ENCODE measurements at places on chromosomes 12 and 14.

- DNase-seq = no peak
Observed at GRCh38 chr12:89073027-89073398, 279.3 kb downstream of the DUSP6 start.

DNA sequence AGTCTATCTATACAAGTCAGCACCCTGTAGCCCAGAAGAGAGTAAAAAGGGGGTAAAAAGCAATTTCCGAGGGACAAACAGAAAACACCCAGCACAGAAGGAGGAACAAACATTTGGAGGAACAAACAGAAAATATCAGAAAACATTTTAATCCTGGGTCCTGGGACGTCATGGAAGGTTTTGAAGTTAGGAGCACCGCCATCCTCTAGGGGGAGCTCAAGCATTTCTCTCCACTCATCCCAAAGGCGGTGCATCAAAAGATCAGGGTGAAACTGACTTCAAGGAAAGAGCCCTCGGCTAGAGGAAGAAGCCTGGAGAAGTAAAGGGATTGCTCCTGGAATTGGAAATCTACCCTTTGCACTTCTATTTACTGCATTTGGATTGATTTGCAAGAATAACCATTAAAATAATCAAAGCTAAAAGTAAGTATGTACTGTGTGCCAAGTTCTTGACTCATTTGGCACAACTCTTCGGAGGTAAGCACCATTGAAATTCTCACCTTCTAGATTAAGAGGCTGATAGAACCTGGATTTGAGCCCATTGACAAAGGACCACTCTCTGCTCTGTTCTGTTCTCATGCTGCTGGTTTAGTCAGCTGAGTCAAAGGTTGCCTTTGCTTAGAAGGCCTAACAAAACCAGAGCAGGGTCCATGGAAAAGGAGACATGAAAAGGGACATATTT lies 17.2 kb upstream of the POC1B start:
- DNase-seq = peak; percentile 47

DNA sequence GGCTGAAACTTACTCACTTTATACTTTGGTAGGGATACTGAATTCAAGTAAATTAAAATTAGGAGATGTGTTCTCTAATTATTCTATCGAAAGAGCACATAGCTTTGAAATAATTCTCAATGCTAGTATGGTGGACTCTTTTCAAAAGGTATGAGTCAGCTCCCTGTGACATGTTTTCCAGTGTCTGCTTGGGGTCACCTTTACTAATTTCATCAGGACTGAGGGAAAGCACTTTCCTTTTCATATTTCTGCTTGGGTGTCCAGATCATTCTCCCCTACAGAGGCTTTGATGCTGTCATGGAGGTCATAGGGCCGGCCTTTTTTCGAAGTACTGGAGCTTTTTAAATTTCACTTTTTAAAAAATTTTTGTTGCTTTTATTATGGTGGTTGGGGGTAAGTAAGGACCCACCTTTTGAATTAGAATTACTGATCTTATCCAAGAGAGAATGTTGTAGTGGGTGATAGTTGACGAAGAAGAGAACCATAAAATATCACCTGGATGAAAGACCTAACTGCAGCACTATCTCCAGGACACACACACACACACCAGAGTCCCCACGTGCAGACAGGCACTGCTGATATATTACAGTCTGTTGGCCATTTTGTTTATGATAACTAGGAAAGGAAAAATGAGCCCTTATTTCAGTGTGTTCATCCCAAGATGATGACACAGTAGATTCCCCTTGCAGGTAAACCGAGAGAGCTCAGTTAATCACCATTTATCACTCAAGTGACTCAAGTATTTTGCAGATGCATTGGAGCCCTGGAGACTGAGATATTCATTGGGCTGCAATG lies 558.6 kb downstream of the DIO2 start:
- DNase-seq = no peak

GRCh38 chr12:47939009-47939601 lies 24.3 kb upstream of the TMEM106C start:
- no peak for DNase-seq

GRCh38 chr12:22447223-22447622 lies 97.1 kb downstream of the C2CD5 start:
- no peak for DNase-seq

DNA sequence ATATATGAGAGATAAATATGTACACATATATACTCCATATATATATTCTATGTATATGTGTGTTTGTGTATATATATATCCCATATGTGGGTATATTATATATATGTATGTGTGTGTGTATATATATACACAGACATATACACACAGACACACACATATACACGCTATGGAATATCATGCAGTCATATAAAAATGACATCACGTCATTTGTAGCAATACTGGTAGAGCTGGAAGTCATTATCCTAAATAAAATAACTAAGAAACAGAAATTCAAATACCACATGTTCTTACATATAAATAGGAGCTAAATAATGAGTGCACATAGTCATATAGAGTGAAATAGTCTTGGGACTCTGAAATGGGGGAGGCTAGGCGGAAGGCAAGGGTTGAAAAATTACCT lies 1000.2 kb downstream of the LRFN5 start:
- no peak for DNase-seq

- no peak for DNase-seq
Observed at GRCh38 chr12:121454921-121455320, 55.0 kb downstream of the RNF34 start.

GRCh38 chr14:65356327-65356836 lies 56.1 kb upstream of the FUT8 start:
- no peak for DNase-seq

GRCh38 chr12:118315821-118316220 lies 56.9 kb downstream of the TAOK3 start:
- no peak for DNase-seq

GRCh38 chr12:110606253-110606611 lies 7.7 kb upstream of the TCTN1 start:
- no peak for DNase-seq

DNA sequence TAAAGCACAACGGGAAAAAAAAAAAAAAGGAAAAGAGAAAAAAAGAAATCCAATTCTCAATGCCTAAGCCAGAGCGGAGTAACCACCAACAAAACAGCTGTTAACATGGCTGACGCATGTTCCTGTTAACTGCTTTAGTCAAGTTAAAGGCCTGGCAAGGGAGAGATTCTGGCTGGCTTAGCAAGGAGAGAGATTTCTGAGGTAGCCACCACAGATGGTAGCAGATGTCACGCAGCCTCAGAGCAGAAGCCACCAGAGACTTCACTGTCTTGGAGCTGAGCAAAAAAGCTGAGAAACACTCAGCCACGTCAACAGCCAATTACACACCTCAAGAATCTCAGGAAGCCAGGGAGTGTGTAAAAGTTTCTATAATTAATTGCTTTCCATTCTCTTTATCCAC lies 87.1 kb downstream of the TMCC3 start:
- DNase-seq = no peak

DNA sequence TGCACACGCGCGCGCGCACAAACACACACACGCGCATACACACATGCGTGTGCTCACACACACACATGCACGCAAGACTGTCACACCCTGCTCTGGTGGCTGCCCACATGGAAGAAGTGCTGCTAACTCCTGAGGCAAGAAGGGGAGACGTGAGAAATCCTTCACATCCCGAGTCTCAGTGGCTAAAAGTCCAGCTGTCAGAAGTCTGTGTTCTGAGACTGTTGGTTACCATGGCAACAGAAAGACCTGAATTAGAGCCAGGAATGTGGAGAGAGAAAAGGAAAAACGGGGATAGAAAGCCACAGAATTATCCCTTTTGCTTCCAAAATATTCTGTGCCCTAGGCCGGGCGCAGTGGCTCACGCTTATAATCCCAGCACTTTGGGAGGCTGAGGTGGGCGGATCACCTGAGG lies 71.2 kb downstream of the PPFIBP1 start:
- no peak for DNase-seq

GRCh38 chr12:64745980-64746379 lies 13.2 kb downstream of the GNS start:
- DNase-seq = no peak

GRCh38 chr12:108699955-108700563 lies 31.3 kb downstream of the CORO1C start:
- DNase-seq = no peak

GRCh38 chr12:126537961-126538530 lies 1472.8 kb downstream of the AACS start:
- DNase-seq = no peak

DNA sequence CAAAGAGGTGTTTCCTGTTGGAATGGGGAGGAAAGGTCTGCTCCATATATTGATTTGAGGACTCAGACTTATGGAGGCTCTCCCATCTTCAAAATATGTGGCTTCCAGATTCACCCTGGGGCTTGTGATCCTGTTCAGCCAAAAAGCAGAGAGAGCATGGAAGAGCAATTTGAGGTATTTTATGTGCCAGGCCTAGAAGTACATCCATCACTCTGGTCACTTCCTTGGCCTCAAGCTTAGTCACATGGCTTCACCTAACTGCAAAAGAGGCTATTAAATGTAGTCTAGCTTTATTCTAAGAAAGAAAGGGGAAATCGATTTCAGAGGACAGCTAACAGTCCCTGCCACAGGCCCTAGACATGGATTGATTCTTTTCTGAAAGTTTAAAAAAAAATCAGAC lies 86.2 kb downstream of the C12orf50 start:
- DNase-seq = no peak

DNA sequence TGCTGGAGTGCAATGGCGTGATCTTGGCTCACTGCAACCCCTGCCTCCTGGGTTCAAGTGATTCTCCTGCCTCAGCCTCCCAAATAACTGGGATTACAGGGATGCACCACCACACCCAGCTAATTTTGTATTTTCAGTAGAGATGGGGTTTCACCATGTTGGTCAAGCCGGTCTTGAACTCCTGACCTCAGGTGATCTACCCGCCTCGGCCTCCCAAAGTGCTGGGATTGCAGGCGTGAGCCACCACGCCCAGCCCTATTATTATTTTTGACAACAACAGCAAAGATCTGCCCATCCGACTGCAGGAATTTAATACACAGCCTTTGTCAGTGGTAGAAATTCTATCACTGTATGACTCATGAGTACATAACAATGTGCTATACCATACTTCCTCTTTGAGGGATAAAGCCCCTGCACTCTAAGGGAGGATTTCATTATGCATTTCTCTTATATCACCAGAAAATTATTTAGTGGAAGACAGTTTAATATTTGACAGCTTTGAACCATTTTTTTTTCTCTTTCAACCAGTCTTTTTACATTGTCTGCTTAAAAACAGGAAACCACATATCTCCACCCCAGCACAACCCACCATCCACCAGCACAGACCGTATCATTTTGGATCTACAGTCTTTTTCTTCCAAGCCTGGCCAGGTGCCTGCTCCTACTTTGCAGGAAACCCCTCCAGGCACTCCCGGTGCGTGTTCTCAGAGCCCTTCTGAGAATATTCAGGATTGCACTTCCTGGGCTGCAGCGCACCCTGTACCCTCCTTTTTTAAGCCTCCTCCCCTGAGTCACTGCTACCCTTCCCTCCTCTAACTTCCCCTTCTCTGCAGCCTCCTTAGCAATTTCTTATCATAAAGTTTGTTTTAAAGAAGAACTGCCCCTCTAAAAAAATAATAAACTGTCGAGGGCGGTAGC lies 594 bp downstream of the ARHGDIB start:
- DNase-seq = peak; percentile 72

- no peak for DNase-seq
Observed at GRCh38 chr14:85556267-85556666, 26.3 kb downstream of the FLRT2 start.

- DNase-seq = no peak
Observed at GRCh38 chr14:90045616-90046015, 16.2 kb upstream of the KCNK13 start.

DNA sequence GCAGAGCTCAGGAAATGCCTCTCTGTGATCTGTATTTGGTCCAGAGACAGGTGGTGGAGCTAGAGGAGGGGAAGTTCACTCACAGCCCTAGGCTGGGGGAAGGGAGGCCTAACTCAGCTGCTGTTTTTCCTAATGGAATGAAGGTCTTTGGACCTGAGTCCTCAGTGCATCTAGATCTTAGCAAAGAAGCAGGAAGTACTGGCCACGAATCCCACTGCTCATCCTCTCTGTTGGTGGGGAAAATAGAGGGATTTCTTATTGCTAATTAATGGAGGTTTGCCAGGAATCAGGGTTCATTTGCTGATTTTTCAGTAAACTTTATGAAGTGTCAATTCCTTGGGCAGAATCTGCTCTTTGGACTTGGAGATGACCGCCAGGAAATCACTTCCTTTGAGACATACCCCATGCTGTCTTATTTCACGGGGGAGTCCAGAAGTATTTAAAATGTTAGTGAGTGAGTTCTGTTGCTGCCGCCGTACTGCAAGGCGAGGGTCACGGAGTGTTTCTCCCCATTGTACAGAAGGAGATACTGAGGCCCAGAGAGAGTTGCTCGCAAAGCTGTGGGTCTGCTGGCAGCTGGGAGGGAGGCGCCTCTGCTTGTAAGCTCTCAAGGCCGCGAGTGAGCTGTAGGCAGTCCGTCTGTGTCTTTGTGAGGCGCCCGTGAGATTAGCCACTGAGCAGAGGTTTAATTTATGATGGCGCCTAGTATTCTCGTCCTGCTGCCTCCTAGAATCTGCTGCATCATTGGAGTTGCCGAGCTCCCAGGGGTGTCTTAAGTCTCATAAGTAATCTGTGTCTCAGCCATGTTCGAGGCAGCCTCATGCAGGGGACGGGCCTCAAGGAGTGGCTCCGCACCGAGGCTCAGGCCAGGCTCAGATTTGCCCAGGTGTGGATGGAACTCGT lies 88.2 kb downstream of the TSPAN9 start:
- no peak for DNase-seq

- DNase-seq = no peak
Observed at GRCh38 chr14:94679106-94679810, 67.1 kb downstream of the SERPINA3 start.

GRCh38 chr12:80714846-80715245 lies 1.9 kb upstream of the MYF5 start:
- DNase-seq = no peak

- DNase-seq = no peak
Observed at GRCh38 chr14:82879949-82880535, 1346.4 kb upstream of the SEL1L start.

DNA sequence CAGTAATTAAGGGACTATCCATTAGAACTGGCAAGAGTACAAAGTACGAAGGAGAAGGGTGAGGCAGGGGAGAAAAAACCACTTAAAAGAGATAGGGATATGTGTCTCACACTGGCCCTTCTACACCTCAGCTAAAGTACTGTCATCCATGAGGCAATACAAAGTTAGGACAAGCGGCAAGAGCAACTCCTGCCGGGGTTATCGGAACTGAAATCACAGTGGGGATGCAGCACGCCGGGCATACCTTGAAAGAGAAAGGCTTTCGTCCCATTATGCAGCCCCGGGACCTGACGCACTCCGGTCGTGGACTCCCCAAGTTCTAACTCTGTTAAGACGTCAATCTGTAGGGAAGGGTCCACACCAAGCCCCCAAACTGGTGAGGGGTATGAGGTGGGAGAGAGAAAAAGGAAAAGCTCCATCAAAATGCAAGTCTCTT lies 1.1 kb downstream of the NELL2 start:
- peak; percentile 23 for DNase-seq

GRCh38 chr12:54394281-54394719 lies 9.8 kb upstream of the ZNF385A start:
- no peak for DNase-seq

- DNase-seq = no peak
Observed at GRCh38 chr14:76331328-76332011, 44.5 kb upstream of the ESRRB start.

GRCh38 chr12:18595412-18595811 lies 142.4 kb downstream of the PLCZ1 start:
- no peak for DNase-seq

GRCh38 chr14:73747379-73748211 lies 33.4 kb upstream of the PNMA1 start:
- no peak for DNase-seq
